ENCODE measurements at places on chromosomes 11 and 22. TPM values are rescaled to one million over a fixed set of nuclear protein-coding genes. Genes with fewer than 3 reads are reported as not detected.

The IGLL1 gene
- not detected for total RNA-seq

The LARGE1 gene
- total RNA-seq: 4.4 TPM

The ZNF214 gene
- 1.7 TPM for total RNA-seq

The APOA4 gene
- total RNA-seq: not detected

The OR8B4 gene
- not detected for total RNA-seq

The OR52H1 gene
- not detected for total RNA-seq

The SLC17A6 gene
- total RNA-seq: not detected

The OR51E2 gene
- total RNA-seq: not detected

Data from endothelial cell of umbilical vein (primary cell).